ENCODE measurements at places on chromosomes 11 and 22.

DNA sequence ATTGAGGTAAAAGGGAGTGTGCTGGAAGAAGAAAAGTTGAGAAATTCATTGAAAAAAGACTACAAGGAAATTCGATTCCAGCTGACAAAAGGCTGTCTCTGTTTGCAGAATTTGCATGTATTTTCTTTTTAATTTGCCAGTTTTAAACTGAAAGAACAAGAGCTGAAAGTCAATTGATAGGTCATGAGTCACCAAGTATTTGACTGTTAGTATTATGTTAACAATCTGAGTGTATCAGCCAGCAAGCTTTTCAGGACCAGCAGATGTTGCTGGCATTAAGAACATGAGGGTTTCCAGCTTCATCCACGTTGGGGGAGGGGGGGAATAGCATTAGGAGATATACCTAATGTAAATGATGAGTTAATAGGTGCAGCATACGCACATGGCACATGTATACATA lies 726.7 kb downstream of the METTL15 start:
- DNase-seq, result no peak

GRCh38 chr11:3226846-3227567 lies 5.2 kb downstream of the MRGPRE start:
- no peak for DNase-seq

DNA sequence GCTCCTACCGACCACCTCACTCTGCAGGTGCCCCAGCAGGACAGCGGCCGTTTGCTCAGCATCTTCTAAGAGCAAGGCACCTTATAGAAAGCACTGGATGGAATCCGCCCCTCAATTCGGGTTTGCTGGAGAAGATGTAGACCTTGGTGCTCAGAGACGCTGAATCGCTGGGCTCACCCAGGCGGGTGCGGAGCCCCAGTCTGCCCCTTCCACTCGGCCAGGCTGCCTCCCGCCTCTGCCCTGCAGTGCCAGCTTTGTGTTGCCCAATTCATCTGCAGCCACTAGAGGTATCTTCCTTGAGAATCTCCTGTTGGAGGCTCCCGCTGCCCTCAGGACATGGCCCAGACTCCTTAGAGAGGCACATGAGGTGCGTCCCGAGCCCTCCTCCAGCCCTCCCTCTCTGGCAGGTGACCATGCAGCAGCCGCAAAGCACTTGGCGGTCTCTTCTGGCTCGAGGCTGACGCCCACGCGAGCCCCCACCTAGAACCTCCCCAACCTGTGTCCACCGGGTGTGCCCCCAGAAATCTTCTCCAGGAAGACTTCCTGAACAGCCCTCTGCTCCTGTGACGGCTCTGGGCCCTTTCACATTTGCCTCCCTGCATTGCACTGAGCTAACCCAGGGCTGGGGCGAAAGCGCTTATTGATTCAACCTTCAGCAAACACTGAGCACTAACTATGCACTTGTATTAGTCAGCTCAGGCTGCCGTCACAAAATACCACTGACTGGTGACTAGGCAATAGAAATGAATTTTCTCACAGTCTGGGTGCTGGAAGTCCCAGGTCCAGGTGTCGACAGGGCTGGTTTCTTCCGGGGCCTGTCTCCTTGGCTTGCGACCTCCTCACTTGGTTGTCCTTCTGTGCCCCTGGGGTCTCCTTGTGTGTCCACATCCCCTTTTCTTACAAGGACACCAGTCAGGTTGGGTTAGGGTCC lies 117.5 kb downstream of the WNT7B start:
- DNase-seq, result no peak

DNA sequence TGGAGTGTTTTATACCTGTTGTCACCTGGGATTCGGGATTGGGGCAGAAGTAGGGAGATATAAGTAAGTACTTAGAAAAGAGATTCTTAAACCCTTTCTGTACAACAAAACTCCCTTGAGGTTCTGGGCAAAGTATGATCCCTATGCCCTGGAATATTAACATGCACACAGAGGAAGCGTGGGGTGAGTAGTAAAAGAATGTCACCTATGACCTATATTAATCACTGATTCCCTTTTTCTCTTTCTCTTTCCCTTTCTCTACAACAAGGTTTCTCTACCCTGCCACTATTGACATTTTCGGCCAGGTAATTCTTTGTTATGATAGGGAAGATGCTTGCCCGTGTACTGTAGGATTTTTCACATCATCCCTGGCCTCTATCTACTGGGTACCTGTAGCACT lies 209.7 kb upstream of the PLET1 start:
- DNase-seq, result no peak

GRCh38 chr11:11334607-11335006 lies 18.4 kb downstream of the CSNK2A3 start:
- no peak for DNase-seq

DNA sequence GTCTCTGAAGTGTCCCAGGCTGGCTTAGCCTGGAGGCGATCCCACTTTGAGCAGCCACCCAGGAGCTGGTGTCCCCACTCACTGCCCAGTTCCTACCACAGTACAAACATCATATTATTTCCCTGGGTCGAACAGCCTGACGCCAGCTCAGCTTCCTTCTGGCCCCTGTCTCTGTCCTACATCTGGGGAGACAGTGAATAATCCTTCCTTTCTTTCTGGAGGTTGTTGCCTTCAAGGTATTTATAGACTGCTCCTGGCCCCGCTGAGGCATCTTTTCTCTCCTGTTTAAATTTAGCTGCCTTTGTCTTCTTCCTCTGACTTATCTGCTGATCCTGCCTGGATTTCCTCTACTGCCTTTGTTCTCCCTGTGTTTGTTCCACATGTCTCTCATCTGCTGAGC lies 56.8 kb upstream of the LRRC55 start:
- DNase-seq, result no peak

GRCh38 chr11:22130462-22131053 lies 62.3 kb upstream of the ANO5 start:
- DNase-seq, result no peak

DNA sequence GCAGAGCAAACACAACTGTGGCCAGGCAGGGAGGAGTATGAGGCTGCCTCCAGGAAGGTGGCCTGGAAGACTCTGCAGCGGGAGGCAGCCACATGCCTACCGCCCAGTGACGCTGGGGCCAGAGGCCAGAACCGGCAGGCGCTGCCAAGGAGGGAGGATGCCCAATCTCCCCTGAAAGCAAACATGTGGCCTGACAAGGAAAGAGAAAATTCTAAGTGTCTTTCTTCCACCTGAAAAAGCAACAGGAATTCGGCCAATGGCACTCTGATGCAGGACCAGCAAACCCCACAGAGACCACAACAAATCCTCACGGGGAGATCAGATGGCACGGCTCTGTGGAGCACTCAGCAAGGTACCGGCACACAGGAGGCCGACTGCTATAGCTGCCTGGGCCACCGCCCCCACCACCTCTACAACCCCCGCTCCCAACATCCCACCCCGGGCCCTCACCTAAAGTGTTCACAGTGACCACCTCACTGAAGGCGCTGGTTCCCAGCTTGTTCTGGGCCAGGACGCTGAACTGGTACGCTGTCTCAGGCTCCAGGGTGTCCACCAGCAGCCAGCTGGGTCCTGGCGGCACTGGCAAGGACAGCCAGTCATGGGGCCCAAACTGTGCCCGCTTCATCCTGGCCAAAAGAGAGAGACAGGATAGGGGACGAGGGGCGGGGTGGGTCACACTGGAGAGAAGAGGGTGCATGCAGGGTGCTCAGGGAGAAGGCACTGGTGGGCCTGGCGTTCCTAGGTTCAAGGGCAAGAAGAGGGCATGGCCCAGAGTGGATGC lies 30.1 kb downstream of the IGSF9B start:
- no peak for DNase-seq

GRCh38 chr11:63020671-63021291 lies 5.1 kb upstream of the SLC22A8 start:
- no peak for DNase-seq

Measured in activated gamma-delta T cell (primary cell).